ENCODE measurements at places on chromosomes 12 and 14.

DNA sequence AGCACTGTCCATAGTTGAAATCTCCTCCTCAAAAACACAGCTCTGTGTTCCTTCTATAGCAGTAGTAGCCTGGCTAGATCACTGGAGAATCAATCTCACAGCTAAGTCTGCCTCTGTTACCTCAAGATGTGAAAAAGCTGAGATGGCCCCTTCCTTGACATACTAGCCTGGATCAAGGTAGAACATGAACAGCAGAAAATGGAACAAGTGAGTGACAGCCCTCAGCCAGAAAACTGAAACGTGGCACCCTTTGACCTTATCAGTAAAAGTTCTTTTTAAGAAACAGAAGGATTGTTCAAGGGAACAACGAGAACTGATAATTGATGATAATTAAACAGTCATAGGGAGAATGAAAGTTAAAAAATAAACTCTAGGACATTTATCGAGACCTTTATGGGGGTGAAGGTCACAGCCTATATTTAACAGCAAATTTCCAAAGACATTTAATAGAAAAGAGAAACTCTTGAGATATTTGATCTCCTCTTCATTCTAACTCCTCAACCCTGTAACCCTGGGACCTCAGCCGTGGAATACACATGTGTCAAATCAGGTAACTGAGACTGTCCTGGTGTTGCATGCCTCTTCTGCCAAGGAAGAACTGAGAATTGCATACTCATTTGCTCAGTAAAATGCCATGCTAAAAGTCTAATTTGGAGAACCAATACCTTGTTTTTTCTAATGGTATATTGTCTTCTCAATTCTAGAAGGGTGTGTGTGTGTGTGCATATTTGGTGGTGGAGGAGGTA is 258.0 kb upstream of the ATP2B1 start:
- DNase-seq = no peak

DNA sequence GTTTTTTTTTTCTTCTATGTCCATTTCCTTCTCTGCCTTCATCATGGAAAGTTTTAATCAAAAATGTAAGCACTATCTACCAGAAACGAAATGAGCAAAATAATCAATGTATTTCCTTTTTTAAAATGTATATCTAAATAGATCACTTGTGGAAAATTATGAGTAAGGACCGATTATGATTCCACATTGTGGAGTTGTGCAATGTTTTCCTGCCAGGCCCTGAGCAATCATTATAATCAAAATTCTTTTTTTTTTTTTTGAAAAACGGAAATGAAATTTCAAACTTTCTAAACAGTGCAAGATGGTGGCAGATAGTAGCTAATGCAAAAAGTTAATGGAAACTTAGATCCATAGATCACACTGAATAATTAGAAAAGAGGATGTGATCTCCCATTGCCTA is 1074.6 kb upstream of the TMEM132C start:
- DNase-seq = no peak

DNA sequence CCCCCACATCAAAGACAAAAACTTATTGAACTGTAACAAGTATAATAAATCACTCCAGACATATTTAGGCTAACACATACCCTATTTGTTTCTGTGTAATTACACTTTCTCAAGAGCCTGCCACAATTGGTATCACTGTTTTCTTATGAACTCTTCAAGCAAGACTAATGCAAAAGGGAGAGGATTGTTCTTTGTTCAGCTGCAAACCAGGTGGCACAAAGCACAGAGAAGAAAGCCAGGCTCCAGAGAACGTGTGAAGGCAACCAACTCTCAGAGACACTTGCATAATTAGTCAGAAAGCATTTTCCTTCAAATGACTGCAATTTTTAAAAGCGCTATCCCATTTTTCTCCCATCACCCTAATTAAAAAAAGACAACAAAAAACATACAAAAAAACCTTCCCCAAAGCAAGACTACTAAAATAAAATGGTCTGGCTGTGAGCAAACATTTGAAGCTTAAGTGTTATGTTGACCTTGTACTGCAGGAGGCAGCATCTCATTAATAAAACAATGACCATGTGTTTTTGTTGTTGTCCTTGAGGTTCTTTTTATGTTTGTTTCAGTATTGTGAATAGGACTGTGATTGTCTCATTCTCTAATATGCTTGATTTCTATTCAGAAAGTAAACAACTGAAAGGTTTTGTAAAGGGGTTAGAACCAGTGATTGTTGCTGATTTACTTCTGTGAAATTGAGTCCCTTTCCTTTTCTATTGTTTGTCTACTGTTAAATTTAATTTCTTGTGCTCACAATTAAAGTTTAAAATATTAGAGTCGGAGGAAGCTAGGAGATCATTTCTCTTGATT is 452.7 kb upstream of the PDE3A start:
- peak; percentile 95 for DNase-seq

DNA sequence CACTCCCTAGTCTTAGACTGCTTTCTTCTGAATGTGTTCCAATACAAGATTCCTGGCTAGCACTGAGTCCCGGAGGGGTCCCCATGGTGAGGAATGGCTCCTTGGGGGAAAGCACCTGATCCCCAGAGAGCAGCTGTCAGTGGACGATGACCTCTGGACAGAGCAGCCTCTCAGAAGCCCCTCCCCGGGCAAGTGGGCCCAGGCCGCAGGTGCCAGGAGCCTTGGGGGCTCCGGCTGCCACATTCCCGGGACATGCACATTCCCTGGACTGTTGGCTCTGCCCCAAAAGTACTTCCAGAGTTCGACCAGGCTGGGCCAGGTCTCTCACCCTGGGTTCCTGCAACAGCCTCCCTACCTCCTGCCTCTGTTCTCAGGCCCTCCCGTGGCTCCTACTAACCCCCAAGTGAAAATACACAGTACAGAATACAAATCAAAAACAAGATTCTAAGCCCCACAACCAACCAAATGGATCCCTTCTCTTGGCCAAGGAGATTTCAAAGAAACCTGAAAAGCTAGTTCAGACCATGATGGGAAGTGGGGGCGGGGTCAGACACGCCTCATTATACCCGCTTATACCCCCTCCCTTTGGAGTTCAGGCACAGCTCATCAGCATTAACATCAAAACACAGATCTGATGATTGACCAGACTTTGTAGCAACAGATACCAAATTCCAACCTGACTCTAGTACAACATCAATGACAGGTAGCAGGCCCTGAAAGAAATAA is 23.3 kb upstream of the BTBD6 start:
- DNase-seq = no peak

GRCh38 chr14:51357250-51357649 is 117.2 kb downstream of the TMX1 start:
- peak; percentile 47 for DNase-seq
